B cell (primary cell): ENCODE measurements at places on chromosomes 12 and 14. TPM values are rescaled to one million over a fixed set of nuclear protein-coding genes. Genes with fewer than 3 reads are reported as not detected.

DNA sequence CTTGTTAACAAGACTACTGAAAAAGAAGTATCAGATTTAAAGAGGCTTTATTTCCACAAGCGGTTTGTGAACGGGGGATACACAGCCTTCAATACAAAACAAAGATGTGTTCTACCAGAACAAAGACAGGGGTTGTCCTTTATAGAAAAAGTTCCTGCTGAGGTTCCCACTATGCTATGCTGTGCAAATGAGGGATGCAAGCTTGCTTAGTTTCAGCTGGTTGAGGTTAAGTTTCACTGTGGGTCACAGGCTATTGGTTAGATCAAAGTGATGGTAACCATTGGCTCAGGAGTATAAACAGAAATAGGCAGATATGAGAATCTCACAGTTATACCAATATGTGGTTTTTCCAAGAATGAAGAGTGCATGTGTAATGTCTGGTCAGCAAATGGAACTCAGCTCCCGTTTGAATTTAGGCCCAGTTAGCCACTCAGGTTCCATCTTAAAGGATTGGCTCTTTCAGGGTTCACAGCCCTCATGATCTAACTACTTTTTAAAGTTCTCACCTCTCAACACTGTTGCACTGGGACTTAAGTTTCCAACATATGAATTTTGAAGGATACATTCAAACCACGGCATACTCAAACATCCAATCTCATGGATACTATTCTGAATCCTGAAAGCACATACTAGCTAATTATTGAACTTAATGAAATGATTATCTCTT, 215.4 kb upstream of the DCN start:
- DNase-seq, result no peak

PIANP gene
- 0.23 and 0.24 TPM in 2 replicates for polyA plus RNA-seq

DNA sequence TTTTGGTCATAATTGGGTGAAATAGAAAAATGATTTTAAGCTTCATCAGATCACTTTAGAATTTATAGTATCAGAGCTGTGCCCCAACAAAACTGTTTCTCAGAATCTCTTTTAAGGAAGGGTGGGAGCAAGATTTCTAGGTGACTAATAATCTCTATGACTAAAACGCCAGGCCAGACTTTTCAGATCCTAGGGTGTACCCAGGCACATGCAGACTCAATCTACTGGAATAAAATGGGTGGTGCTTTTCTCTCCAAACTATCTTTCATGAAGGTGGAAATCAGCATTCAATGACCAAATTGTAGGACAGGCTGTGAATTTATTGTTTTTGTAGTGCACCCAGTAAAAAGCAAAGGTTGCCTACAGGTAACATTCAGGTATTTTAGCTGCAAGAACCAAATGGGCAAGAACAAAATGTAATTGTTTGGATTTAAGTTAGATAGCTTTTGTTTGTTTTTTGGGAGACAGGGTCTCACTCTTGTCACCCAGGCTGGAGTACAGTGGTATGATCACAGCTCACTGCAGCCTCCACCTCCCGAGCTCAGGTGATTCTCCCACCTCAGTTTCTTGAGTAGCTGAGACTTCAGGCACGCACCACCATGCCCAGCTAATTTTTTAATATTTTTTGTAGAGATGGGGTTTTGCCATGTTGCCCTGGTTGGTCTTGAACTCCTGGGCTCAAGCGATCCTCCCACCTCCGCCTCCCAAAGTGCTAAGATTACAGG, 49.5 kb downstream of the PPP2R5C start:
- peak; percentile 4 for DNase-seq

NTF3 gene
- not detected in 2 replicates for polyA plus RNA-seq

GRCh38 chr12:2145433-2145998, 92.7 kb downstream of the CACNA1C start:
- no peak for DNase-seq

- no peak for DNase-seq
Measured at GRCh38 chr14:99754141-99755067, 38.8 kb upstream of the EML1 start.

DNA sequence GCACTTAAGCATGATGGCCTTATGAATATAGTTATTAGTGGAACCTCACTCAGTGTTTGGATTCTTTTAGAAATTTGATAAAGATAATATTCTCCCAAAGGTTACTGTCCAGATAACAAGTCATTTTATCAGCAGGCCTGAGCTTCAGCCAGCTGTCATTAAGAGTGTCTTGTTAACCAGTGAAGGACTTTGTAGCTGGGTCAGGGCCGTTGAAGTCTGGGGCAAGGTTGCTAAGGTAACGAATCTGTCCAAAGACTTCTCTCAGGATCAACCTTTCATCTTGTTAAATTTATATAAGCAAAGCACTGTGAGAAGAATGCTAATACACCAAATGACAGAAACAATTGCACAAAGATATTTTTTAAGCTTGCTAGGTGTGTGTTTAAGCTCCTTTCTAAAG, 271.3 kb upstream of the TMPO start:
- DNase-seq, result no peak

DDHD1 gene
- 7.1 and 12.3 TPM in 2 replicates for polyA plus RNA-seq

PAPOLA gene
- polyA plus RNA-seq, result 104 and 125 TPM in 2 replicates

DNA sequence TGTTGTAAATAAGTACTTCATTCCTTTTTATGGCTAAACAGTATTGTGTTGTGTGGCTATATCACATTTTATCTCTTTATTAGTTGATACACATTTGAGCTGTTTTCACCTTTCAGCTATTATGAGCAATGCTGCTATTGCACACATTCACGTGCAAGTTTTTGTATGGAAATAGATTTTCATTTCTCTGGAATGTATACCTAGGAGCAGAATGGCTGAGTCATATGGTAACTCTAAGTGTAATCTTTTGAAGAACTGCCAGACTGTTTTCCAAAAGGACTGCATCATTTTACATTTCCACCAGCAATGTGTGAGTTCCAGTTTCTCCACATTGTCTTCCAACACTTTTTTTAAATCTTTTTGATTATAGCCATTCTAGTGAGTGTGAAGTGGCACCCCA, 134.0 kb downstream of the SRGAP1 start:
- DNase-seq, result no peak

DNA sequence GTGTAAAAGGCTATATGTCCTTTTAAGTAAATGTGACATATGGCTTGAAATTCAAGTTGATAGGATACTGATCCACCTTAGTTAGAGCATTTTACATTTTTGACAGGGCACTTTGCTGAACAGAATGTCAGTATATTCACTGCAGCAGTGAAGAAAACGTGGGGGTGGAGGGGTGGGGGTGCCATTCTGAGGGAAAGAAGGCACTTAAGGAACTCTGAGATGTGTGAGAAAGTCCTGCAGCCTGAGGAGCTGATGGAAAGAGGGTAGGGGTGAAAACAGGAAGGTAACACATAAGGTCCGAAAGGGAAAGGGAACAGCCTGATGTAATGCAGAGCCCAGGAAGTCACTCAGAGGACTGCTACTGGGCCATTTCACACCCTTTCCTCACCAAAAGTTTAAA, 265.5 kb upstream of the GRIP1 start:
- DNase-seq, result no peak

DNA sequence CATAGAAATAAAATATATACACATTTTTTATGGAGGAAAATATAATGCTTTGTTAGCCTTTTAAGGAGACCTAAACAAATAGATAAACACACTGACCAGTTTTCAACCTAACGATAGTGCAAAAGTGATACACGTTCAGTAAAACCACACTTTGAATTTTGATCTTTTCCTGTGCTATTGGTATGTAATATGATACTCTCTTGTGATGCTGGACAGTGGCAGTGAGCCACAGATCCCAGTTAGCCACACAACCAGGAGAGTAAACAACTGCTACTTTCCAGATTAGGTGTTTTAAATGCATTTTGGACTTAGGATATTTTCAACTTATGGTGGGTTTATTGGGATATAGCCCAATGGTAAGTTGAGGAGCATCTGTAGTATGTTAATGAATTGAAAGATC, 243.1 kb downstream of the ERC1 start:
- DNase-seq, result no peak

- no peak for DNase-seq
Measured at GRCh38 chr12:33439587-33440011, at the start of gene SYT10. TSS of gene SYT10 (minus strand) at chr12:33439819. CDS start at chr12:33439522, 297 bp downstream.

- no peak for DNase-seq
Measured at GRCh38 chr14:57962325-57963035, 96.6 kb upstream of the SLC35F4 start.

- DNase-seq, result no peak
Measured at GRCh38 chr12:111063295-111064026, 143.1 kb upstream of the MYL2 start.

MYH6 gene
- polyA plus RNA-seq, result not detected in 2 replicates

TMEM63C gene
- 0.59 and 0.63 TPM in 2 replicates for polyA plus RNA-seq
